Activated CD4-positive, alpha-beta memory T cell treated with anti-CD3 and anti-CD28 coated beads for 36 hours (primary cell): ENCODE measurements at places on chromosomes 1 and 21. TPM values are rescaled to one million over a fixed set of nuclear protein-coding genes. Genes with fewer than 3 reads are reported as not detected.

Gene ZNF687
- total RNA-seq = 27.2 TPM

GRCh38 chr1:47209091-47209490 is 19.3 kb upstream of the PDZK1IP1 start:
- DNase-seq = no peak

Gene FYB2
- total RNA-seq = not detected

Gene SPRR2G
- total RNA-seq = not detected

DNA sequence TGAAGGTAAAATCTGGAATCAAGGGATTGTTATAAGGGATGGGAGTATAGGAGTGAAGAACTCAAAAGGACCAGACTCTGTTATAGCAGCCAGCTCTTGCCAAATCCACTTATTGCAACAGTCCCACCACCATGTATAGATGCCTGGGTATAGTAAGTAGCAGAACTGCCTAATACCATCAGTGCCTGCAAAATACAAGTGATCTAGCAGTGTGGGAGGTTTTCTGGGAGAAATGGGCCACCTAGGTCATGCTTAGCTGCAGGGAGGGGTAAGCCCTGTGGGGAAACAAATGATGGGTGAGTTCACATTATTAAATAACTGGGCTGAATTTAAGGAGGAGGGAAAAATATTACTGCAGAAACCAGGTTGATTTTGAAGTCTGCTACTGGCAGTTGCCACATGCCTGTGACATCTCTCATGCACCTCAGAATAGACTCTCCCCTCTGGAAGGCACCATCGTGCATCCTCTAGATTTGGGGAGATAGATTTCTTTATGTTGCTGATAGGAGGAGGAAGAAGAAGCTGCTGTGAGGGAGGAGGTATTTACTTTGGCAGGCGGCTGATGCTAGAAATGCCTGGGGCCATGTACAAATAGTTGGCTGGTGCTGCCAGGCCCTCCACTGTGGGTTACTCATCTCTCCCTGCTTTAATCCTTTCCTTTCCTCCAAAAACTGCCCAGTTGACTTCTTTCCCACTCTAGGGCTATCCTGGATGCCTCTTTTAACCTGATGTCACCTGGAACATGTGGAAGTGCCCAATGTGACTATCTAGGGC is 27.5 kb downstream of the HLX start:
- no peak for DNase-seq

- DNase-seq = peak; percentile 42
Measured at GRCh38 chr1:54284781-54285529, 85.0 kb downstream of the MRPL37 start.

Gene KRTAP10-7
- not detected for total RNA-seq

GRCh38 chr1:175525222-175525621 is 218.2 kb downstream of the TNR start:
- no peak for DNase-seq

Gene OLFML3
- total RNA-seq = 0.21 TPM

- DNase-seq = no peak
Measured at GRCh38 chr21:33825915-33826314, 89.7 kb downstream of the ATP5PO start.

Gene PDC
- not detected for total RNA-seq

- DNase-seq = no peak
Measured at GRCh38 chr1:161678500-161678899, 15.6 kb downstream of the FCGR2B start.

DNA sequence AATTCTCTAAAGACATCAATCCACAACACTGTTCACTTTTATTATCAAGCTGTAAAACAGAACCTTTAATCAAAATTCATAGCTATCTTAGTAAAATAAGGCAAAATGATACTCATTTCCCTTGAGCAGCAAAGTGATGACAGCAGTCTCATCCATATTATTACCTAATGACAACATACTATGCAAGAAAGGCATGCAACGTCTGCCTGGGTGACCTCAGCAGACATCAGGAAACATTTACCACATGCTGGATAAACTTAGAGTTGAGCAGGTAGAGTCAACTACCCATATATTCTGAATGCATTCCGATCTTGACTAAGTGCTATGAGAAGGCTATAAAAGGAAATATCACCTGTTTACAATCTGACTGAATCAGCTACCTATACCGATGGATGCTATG is 145.1 kb downstream of the SIPA1L2 start:
- no peak for DNase-seq

GRCh38 chr1:209808059-209808581 is 2.2 kb upstream of the IRF6 start:
- DNase-seq = no peak

DNA sequence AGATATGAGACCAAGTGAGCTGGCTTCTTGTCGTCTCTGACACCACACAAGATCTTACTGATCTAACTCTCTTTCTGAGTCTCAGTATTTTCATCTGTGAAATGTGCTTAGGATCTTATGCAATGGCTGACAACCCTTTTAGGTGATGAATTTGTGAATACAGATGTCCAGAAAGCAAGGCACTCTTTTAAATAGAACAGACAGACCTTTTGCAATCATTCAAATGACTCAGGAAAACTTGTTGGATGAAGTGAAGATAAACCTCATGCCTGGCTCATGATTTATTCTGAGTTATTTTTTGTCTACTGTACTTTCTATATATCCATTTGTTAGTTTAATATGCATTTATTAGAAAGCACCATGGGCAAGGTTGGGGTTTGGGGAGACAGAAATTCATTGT is 411.3 kb downstream of the PTPRU start:
- no peak for DNase-seq

Gene UMODL1
- total RNA-seq = not detected

GRCh38 chr1:114468047-114468446 is 43.0 kb downstream of the TRIM33 start:
- peak; percentile 23 for DNase-seq

- DNase-seq = peak; percentile 38
Measured at GRCh38 chr1:204647114-204647804, 38.3 kb downstream of the LRRN2 start.

Gene CELA3A
- not detected for total RNA-seq

DNA sequence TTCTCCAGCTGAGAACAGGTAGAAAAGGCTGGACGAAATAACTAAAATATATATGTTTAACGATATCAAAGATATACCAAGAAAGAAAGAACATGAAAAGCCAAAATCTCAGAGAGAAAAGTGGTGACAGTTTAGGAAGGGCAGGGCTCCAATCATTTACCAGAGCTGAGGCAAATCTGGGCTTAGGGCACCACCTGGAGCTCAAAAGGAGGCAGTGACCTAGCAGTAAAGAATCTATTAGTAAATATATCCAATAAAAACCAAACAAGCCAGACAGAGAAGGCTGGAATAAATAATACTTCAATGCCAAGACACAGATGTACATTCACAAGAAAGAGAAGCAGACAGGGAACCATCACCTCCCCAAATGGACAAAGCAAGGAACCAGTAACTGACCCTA is 43.5 kb downstream of the CHIA start:
- peak; percentile 62 for DNase-seq
